ENCODE measurements at places on chromosomes 12 and 14.

DNA sequence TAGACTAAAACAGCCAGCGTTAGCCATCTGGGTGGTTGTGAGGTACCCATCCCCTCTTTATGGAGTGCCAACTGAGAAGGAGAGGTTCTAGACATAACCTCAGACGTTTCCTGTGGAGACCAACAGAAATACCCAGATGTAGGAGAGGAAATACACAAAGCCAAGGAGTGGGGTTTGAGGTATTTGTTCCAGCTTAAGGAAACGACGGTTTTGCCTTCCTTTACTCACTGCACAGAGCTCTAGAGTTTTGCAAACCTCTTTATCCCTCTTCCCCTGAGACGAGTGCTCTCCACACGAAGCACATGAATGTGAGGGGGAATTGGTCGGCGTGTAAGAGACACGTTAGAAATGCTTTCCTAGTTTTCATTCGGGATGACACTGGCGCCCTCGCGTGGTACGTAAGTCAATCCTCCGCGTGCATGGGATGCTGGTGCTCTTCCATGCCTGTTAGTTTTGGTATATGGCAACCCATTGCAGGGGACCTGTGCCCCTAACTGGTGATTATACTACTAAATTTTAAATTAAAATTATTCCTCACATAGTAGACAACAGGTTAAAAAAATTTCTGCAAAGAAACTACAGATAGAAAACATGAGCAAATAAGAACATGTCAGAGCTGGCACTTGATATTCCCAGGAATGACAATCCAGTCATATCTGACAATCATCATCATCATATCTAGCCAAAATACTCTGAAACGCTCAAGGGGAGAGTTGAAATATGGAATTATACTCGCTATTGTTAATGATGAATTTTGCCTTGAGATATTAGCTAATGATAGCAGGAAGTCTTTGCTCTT, 121.7 kb downstream of the PPM1H start:
- peak; percentile 79 for DNase-seq

- DNase-seq: no peak
Observed at GRCh38 chr12:127145241-127145928, 1121.6 kb upstream of the TMEM132C start.

DNA sequence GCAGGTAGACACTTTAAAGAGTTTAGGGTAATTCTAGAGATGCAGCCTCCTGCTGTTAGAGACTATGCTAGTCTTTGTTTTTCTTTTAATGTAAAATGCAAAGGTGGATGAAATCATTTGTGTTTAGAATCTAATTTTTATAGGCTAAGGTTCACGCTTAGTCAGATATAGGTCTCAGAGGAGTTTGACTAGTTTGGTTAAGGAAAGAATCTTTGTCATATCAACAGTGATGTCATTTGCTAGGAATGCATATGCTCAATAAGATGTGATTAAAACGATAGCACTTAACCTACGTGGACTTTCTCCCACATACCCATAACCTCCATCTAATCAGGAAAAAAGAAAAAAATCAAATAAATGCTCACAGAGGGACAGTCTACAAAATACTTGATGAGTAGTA, 859.3 kb upstream of the ATXN7L3B start:
- no peak for DNase-seq

- DNase-seq: no peak
Observed at GRCh38 chr12:47591795-47592194, 114.0 kb downstream of the RPAP3 start.

DNA sequence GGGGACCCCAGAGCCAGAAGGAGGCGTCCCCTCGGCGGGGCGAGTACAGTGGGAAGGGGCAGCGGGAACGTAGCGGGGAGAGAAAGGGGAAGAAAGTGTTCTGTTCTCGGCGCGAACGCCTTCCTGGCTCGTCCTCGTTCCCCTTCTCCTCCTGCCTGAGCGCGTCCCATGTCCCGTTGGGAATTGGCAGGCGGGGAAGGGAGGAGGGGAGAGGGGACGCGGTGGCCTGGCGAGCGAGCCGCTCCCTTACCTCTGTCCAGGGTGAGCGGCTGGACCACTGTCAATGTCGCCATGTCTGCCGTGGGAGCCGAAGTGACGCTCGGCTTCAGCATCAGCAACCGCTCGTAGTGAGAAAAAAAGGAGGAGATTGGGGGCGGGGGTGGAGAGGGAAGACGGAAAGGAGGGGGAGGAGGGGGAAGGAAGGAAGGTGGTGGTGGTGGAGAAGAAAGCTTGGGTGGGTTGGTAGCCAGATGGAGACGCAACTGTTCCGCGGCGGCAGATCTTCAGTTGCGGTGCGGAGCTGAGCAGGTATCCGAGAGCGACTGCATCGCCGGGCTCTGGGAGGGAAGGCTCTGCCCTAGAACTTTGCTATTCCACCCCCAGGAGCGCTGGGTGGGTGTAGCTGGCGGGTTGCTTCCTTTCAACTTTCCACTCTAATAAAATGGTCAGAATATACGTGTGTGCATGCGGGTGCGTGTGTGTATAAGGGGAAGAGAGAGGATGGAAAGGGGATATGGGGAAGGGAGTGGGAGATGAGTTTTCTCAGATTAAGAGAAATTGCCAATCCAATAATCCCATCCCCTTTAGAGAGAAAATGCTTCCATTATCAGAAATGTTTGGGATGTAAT, at the start of gene LIN7A:
TSS of gene LIN7A (minus strand) at position 544 of the 848 bp plus-strand sequence. CDS start at position 332, 212 bp downstream.
- DNase-seq: peak; percentile 80

GRCh38 chr12:82625523-82625922, 61.2 kb upstream of the TMTC2 start:
- peak; percentile 11 for DNase-seq
